ENCODE measurements at places on chromosomes 7 and 10. TPM values are rescaled to one million over a fixed set of nuclear protein-coding genes. Genes with fewer than 3 reads are reported as not detected.

Gene TAS2R4
- 1.0 TPM for total RNA-seq

Gene IDI2
- total RNA-seq = not detected

Gene SMO
- total RNA-seq = 15.8 TPM

Gene ABCA13
- 2.8 TPM for total RNA-seq

Gene MIOS
- total RNA-seq = 30.2 TPM

Gene MYPN
- total RNA-seq = not detected

Gene CHRM2
- 71.2 TPM for total RNA-seq

Gene NPFFR1
- 0.03 TPM for total RNA-seq

Gene SEM1
- total RNA-seq = 32.6 TPM

Gene CBLL1
- 23.5 TPM for total RNA-seq

Gene FKBP9
- 116 TPM for total RNA-seq

Gene CRYGN
- 0.43 TPM for total RNA-seq

Gene SLK
- total RNA-seq = 38.5 TPM

Gene MMP21
- total RNA-seq = 0.17 TPM

Gene CPEB3
- 9.7 TPM for total RNA-seq
